ENCODE measurements at places on chromosomes 16 and 17.
A peak's percentile ranks its signal among the peaks of the same experiment; 100 is the strongest.

DNA sequence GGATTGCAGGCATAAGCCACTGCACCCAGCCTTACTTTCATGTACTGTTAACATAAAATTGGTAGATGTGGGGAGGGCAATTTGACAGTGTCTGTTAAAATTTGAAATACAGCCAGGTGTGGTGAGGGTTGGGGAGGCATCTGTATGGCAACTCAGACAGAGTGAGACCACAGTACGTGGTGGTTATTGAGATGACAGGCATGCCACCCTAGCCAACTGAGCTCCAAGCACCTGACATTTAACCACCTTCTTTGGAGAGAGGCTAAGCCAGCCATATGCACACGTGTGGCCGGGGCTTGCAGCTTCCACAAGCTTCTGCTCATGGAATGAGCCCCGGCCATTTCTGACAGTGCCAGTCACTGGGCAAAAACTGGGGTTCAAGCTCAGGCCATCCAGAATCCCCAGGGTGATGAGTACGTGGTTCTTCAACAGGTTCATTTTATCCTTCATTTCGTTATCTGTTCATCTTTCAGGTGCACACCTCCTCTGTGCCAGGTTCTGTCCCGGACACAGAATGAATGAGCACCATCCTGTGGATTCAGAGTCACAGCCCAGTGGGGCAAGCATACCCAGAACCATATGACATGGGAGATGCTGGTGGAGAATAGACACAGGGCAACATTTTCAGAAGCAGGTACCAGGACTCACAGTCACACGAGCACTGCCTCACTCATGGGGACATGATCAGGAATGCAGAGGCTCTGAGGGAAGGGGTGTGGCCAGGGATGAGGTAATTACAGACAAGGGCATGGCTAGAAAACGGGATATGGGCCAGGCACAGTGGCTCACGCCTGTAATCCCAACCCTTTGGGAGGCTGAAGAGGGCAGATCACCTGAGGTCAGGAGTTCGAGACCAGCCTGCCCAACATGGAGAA lies 36.2 kb downstream of the C16orf82 start:
- no peak for DNase-seq

DNA sequence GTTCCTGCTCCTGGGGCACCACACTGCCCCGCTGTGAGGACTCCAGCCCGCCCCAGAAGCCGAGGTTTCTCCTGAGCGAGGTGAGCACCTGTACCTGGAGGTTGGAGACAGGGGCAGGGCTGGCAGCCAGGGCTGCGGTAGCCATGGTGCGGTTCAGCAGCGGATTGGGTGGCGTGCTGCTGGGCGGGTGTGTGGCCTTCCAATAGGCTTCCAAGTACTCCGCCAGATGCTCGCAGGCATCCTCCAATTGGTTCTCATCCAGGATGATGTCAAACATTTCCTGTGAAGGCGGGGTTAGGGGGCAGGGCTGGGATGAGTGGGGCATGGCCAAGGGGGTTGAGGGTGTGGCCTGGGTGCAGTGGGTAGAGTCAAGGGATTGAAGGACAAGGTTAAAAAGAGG lies 11.3 kb upstream of the ARL5C start:
- peak; percentile 59 for DNase-seq

DNA sequence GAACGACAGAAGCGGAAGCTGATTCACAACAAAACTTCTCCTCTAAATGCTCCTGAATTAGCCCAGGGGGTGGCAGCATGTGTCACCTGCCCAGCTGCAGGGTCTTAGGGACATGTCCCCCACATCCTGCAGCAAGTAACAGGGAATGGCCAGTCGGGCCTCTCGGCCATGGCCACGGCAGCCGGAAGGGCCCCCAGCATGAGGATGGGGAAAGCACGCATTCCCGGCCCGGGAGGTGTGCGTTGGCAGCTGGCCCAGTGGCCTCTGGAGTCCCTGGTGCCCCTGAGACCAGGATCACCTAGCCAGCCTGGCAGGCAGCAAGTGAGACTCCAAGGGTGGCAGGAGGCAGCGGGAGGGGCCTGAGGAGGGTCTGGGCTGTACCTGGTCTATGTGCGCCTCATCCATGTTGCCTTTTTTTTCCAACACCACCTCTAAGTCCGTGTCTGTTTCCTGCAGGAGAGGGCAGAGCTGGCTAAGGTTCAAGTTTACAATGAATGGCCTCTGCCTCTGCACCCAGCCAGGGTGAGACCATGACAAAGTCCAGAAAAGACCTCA lies 7.0 kb downstream of the KNOP1 start:
- no peak for DNase-seq

DNA sequence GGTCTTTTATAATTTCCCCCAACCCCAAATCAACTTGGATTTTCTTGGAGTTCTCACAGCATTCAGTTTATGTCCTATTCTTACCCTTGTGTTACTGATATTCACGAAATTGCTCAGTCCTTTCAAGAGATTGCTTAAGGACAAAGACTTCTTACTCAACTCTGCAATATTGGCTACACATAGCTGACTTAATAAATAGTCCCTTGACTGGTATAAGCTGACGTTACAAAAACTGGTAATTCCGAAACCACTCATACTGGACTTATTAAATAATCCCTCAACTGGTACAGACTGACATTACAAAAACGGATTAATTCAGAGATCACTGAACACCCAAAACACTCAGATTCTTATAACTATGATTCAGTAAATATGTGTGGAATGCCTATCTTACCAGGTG lies 860 bp downstream of the TIGD7 start:
- no peak for DNase-seq

DNA sequence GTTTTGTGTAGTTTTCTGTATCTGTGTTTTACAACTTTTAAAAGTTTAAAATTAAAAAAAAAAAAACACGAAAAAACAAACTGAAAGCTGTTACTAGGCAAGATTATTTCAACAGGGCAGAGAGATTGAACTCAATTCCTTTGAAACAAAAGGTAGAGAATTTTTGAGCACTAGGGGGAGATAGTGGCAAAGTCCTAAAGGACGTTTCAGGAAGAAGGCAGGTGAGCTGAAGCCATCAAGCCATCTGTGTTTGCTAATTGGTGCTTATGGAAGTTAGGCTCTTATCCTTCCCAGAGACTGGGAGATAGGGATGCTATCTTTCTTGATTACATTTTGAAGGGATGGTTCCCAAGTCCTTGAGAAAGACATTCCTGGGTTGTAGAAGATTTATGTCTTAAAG lies 70.6 kb upstream of the CLEC3A start:
- peak; percentile 22 for DNase-seq

Data from SK-N-SH (cell line).